Stimulated activated CD4-positive, alpha-beta T cell treated with anti-CD3 and anti-CD28 coated beads, Interleukin-4, amount 100 ng/mL, for 24 hours (primary cell): ENCODE measurements at places on chromosomes 11 and 22.

DNA sequence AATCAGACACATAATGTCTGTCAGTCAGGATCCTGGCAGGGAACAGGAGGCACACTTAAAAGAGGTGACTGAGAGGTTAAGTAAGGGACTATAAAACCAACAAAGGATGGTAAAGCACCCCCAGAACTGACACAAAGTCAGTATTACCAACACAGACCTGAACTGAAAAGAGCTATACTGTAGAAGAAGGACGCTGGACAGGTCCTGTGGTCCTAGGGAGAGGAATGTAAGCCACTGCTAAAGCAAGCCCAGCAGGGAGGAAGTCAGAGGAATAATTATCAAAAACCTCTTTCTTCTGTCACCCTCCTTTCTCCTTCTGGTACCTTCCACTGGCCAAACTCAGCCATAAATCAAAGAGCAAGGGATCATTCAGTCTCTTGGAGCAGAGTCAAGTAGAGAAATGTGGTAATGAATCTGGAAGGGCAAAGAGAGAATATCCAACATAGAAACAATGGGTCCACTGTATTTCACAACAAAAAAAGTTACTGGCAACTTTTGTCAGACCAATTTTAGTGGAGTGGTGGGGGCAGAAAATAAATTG is 33.4 kb upstream of the ANGPTL5 start:
- DNase-seq = no peak

GRCh38 chr11:74072286-74072685 is 63.4 kb upstream of the UCP3 start:
- no peak for DNase-seq

DNA sequence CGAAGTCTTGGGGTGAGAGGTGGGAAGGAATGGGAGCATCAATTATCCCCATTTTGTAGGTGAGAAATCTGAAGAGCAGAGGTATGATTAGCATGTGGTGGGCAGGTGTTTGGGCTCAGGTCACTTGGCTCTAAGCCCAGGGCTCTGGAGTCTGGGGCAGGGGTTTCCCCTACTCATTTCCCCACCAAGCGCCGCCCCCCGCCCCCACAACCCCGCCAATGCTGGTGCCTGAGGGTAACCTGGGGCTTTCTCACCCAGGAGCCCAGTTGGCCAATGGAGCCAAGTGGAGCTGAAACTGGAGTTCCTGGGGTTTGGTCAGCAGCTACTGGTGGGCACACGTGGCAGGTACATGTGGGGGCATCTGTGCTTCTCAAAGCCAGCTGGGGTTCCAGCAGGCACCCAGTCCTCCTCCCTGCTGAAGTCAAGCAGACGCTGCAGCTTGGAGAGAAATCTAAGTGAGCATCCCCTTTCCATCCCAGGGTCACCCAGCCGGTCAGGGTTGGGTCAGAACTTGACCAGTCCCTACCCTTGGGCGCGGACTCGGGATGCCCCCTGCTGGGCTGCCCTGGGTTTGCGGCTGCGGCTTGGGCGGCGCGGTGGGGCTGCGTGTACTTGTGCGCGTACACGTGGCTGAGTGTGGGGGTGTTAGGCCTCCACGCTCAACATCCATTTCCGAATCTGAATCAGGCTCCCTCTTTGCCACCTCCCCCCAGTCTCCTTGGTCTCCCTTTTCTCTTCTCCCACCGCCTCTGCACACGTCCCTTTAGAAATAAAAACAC is 1.7 kb upstream of the CHRM1 start:
- peak; percentile 32 for DNase-seq

DNA sequence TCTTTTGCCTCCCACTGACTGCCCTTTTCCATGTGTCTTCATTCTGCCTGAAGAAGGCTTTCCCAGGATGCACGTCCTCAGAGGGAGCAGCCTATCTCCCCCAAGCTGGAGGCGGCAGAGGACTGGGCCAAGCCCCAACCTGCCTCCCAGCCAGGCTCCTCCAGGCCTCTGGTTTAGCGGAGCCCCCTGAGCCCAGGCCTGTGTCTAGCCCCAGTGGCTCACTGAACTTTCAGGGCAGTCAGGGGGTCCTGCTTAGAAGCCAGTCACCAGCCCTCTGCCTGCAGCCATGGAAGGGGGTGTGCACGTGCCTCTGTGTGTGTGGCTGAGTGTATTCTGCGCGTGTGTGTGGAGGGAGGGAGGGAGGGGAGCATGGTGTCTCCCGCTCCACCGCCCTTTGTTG is 10.4 kb upstream of the GRK2 start:
- no peak for DNase-seq

GRCh38 chr22:44914026-44914721 is 95.6 kb downstream of the PHF21B start:
- DNase-seq = no peak

GRCh38 chr11:69471729-69472540 is 9.5 kb upstream of the LINC01488 start:
- no peak for DNase-seq

- DNase-seq = peak; percentile 13
Measured at GRCh38 chr11:110711776-110712658, at the start of gene ARHGAP20. TSS of gene ARHGAP20 (minus strand) at chr11:110712437. CDS start at chr11:110712231, 206 bp downstream.

GRCh38 chr11:9755561-9756185 is 91.8 kb downstream of the SWAP70 start:
- DNase-seq = no peak

GRCh38 chr11:120039039-120039438 is 98.9 kb downstream of the TRIM29 start:
- no peak for DNase-seq

GRCh38 chr22:40250608-40251007 is 72.9 kb downstream of the TNRC6B start:
- DNase-seq = peak; percentile 41

- DNase-seq = no peak
Measured at GRCh38 chr11:129625930-129626329, 189.7 kb upstream of the TMEM45B start.

DNA sequence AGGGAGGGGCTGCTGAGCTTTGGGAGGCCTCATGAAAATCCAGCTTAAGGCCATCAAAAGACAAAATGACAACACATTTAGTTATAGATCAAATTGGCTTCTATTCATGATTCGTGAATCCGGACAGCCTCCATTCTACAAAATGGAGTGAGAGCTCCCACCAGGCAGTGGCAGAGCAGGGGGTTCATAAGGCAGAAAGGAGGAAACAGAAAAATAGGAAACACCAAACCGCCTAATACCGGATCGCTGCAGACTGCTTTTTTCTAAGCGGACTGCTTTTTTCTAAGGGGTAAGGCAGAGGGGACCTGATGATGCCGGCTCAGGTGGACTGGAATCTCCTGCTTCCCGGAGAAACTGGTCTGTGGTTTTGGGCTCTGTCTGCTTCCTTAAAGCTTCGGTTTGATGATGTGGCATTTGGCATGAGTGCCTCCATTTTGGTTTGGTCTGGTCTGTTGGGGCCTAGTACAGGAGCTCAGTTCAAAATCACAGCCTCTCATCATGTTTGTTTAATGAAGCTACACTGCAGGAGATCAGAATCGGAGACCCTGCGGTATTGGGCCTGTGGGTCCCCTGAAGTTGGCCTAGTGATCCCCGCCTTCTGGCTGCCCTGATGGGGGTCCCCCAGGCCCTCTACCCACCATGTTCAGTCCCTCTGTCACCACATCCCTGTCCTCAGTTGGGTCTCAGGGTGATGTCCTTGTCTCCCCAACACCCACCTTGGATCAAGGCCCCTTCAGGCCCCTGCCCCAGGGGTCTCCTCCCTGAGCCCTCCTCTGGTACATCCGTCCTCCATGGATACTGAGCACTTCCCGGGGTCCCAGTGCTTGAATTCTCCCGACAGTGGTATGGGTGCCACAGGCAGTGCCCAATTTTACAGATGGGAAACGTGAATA is 1.2 kb downstream of the ALDH3B1 start:
- no peak for DNase-seq

DNA sequence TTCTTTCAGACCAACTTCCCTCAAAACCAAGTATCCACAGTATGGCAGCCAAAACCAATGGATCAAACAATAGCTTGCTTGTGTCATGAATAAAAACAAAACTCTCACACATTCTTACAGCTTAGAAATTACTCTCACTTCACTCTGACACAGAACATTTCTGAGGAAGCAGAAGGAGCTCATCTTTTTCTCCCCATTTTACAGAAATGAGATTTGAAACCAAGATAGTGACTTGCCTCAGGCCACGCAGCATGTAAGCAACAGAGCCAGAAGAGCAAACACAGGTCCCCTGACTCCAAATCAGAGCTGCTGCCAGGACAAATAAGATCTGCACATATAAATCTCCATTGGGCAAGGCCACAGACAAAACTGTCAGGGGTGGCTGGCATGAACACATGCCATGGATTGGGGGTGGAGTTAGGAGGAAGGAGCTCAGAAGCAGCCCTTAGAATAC is 64.8 kb downstream of the RAB30 start:
- no peak for DNase-seq

DNA sequence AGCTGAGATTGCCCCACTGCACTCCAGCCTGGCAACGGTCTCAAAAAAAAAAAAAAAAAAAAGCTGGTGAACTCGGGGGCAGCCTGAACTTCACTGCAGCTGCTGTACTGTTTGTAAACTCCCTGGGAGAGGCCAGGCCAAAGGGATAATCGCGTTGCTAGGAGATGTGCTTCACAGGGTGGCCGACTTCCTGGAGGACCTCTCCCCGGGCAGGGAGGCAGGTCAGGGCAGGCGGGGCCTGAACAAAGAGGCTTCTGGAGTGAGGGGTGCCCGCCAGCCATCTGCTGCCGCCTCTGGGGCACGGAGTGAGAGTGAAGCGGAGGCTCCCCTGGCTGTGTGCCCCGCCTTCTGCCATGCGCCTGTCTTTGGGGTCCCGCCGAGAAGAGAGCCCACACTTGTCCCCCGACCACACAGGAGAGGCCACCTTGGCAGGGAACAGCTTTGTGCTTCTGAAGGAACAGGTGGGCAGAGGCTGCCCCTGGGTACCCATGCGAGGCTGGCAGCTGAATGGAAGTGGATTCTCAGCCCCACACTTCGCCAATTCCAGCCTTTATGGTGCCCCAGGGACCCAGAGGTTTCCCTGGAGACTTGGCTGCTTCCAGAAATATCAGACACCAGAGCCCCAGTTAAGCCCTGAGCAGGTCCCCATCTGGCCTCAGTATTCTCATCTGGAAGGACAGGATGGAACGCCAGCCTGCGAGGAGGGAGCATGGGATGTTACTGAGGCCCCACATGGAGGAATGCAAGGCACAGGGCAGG is 29.6 kb downstream of the TMEM184B start:
- DNase-seq = no peak

- DNase-seq = no peak
Measured at GRCh38 chr11:75141166-75141565, 9.7 kb upstream of the SLCO2B1 start.

DNA sequence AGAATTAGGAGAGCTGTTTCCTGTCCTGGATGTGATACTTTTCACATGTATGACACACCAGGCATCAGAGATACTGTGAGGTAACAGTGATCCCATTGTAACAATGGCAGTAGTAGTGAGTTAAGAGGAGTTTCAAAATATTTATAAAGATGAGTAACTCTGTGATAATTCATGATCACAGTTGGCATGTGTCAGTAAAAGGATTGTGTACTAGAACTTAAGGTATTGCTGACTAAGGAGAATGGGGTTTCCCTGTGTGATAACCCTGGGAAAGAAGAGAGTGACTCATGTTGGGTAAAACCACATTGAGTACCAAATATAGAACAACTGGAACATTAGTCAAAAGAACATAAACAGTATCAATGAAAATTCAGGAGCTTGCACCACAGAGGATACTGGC is 22.9 kb upstream of the SLC5A1 start:
- DNase-seq = no peak
